ENCODE measurements at places on chromosomes 7 and 10.
A peak's percentile ranks its signal among the peaks of the same experiment; 100 is the strongest.

GRCh38 chr10:96585736-96586418 lies 935 bp downstream of the TM9SF3 start:
- peak; percentile 69 for DNase-seq

- no peak for DNase-seq
Observed at GRCh38 chr10:3861795-3862194, 76.8 kb upstream of the KLF6 start.

- DNase-seq = no peak
Observed at GRCh38 chr7:80875537-80876120, 43.2 kb downstream of the SEMA3C start.

DNA sequence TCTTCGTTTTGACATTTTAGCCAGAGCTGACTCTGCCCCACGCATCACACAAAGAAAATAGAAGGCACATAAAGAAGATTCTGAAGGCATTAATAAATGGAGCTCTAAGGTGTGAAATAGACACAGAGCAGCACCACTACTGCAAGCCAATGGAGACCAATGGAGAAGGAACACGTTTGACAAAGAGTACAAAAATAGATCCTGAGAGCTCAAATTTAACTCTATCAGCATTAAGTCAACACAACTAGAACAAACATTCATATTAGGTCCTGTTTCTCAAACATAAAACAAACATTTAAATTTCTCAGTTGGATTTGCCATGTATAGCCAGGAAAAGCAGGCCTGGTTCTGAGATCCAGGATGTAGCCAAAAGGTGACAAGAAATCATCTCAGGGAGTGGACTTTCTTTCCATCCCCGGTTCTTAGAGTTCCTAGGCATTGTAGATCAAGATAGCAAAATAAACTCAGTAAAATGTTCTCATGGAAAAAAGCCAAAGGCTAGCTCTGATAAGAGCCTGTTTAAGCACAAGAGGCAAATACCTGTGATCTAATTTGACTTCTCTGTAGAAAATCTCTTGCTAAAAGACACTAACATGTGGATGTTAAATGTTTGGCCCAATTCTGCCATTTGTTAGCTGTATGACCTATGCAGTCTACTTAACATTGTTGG lies 174.2 kb upstream of the VIPR2 start:
- no peak for DNase-seq

DNA sequence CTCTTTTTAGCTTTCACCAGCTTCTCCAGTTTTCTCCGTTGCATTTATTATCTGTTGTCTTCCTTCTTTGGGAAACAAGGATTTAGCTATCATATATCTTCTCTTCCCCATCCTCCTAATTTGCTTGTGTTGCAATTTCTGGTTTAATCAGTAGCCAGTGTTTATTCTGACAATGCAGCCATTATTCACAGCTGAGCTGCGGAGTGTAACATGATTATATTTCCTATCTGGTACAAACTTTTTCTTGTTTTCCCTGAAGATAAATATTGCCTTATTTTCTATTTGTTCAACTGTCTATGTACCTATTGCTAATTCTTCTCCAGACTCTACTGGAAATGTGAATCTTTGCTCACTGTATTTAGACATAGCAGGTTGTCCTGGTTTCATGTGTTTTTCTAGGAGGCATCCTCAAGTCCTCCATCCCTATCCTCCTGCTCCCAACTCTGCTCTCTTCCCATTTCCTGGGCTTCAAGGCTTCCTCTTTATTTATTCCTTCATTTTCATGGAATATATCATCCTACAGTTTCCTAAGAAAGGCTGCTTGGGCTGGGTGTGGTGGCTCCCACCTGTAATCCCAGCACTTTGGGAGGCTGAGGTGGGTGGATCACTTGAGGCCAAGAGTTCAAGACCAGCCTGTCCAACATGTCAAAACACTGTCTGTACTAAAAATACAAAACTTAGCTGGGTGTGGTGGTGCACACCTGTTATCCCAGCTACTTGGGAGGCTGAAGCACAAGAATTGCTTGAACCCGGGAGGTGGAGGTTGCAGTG lies 72.4 kb upstream of the KDM7A start:
- DNase-seq = no peak

DNA sequence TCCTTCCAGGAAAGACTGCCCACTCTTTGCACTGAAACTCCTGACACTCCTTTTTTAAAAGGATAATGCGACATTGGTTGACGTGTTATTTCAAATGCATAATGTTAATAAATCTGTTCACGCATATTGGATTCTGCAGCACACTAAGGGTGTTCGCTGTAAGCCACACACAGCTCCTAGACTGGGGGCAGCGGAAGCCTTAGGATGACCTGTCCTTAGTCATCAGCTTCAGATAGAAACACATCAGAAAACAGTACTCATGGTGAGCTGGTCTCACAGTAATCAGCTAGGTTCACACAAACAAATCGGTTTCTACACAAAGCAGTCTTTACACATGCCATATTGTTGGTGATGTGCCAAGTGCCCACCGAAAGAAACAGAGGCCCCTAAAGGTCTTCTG lies 4.3 kb downstream of the NPS start:
- no peak for DNase-seq

DNA sequence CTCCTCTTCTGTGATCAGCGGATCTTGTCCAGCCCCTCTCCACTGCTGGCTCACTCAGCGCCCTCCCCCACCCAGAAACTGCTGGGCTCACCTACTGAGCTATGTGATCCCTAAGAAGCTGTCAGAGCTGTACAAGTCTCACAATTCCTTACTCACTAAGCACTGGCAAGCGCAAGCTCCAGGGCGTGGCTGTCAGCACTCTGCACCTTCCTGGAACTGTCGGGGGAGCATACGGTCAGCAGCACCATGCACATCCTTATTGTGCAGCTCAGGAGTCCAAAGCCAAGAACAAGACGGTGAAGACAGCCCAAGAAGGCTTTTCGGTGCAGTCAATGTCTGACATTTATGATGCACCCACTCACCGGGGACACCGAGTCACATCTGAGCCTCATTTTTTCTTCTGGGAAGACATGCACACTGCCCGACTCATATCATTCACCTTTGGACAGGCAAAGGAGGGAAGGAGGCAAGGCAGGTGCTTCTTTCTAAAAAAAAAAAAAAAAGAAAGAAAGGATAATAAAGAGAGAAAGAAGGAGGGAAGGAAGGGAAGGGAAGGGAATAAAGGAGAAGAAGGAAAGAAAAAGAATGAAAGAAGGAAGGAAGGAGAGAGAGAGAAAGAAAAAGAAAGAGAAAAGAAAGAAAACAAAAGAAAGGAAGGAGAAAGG lies 56.3 kb downstream of the ASB13 start:
- DNase-seq = no peak

DNA sequence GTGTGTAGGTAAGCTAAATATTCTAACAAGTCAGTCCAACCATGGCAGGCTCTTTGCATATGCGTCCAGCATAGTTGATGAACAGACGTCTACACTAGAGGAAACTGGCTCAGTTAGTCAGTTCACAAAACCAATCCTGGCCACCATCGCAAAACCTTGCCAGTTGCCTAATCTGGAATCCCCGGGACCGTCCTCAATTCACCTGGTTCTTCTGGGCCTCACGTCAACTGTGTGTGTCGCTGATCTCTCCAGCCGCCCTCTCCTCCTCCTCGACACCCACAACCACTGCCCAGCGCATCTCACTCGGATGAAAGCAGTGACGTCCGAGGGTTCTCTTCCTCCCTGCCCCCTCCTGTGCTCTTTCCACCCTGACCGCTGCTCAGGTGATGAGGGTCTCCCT lies 217.8 kb upstream of the SH2B2 start:
- DNase-seq = no peak

GRCh38 chr7:34191771-34192479 lies 286.6 kb downstream of the BMPER start:
- DNase-seq = no peak

DNA sequence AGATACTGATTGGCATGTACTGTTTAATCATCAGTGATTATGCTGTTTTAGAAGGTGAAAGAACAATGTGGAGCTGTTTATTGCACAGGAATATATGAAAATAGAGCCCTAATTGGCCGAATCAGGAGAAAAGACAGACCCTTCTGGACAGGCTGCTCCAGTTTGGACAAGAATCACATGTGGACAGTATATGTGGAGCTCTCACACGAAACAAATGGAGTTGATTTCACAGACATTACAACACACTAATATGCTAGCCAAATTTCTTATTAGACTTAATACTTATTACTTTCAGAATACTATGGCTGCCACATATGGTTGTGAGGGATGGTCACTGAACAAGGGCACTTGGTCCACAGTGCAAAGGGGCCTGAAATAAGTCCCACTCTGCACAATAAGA lies 15.5 kb downstream of the TWIST1 start:
- no peak for DNase-seq

DNA sequence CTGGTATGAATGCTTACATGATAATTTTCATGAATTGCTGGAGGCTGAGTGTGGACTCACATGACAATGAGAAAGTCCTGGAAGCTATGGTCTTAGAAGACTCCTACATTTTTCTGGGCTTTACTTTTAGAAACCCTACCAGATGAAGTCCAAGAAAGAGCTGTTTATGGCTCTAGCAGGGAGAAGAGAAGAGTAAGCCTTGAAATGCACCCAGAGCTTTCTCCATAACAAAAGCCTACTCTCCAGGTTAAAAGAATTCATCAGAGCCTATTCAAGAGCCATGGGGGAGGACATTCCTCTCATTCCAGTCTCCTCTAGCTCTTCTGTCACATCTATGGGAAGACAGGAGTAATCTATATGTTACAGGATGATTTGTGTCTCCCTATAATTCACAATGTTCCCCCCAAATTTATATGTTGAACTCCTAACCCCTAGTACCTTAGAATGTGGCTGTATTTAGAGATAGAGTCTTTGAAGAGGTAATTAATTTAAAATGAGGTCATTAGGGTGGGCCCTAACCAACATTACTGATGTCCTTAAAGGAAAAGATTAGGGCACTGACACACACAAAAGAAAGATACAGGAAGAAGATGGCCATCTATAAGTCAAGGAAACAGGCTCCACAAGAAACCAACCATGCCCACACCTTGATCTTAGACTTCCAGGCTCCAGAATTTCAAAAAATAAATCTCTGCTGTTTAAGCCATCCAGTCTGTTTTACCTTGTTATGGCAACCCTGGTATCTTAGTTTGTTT lies 193.8 kb upstream of the PTER start:
- DNase-seq = no peak

GRCh38 chr10:73501651-73502050 lies 5.8 kb upstream of the PPP3CB start:
- no peak for DNase-seq

DNA sequence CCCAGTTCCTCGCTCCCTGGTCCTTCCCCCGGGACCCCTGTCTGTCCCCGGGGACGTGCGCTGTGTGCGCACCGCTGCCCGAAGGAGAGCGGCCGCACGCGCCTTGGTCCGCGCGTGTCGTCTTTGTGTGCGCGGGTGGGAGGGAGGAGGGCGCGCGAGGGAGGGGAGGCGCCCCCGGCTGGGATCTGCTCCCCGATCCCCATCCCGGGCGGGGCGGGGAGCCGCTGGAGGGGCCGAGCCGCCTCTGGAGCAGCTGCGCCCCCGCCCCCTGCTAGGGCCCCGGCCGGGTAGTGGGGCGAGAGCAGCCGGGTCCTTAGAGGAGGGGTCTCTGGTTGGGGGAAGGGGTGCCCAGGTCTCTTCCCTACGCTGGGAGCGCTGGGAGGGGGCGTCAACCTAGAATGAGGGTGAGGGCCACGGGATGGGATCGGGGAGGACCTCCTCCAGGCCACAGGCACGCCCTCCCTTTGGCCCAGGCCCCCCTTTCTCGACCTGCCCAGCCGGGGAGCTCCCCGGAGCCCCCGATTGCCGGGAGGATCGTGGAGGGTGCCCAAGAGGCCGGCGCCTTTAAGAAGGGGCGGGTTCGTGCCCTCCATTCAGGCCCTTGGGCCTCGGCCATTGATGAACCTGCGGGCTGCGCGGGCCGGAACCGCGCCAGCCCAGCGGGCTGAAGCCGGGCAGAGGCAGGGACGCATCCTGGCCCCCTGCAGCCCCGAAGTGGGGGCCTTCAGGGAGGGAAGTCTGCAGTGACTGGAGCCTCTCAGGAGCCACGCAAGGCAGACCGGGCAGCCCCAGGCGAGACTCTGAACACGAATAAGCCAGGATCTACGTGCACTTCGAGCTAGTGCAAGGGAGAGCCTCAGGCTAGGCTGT lies 678 bp downstream of the SH2B2 start:
- DNase-seq = no peak

GRCh38 chr10:131199646-131200045 lies 111.9 kb downstream of the TCERG1L start:
- DNase-seq = no peak

DNA sequence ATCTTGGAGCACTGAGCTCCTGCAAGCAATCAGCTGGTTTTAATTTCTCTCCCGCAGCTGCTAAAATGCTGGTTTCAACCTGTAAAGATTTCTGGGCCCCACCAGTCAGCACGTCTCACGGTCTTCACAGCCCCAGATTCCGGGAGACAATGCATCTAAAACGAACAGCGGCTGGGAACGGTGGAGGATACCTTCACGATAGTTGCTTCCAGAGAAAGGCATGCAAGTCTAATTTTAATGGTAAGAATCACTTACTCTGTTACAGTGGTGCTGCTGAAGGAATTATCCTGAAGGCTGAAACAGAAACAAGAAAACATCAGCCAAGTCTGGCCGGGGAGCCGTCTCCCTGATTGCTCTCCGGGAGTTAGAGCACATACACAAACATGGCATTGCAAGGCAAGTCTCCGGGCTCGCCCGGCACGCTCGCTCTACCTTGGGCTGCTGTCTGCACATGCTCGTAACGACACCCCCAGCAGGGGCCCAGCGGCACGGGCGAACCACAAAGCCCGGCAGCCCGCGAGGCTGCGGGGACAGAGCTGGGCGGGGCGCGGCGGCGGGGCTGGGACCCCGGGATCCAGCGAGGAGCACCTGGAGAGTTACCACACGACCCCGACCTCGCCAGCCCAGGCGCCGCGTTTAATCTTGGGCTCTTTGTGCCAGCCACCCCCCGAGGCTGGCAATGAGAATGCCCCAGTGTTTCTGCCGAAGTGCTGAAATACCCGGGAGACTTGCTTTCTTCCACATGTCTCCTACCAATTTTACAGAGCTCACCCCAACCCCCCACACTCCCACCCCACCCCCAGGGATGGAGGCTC lies at the start of gene FAM13C:
FAM13C (minus strand) TSS at position 406 of the 815 bp plus-strand sequence; CDS start at position 317, 89 bp downstream.
- no peak for DNase-seq

DNA sequence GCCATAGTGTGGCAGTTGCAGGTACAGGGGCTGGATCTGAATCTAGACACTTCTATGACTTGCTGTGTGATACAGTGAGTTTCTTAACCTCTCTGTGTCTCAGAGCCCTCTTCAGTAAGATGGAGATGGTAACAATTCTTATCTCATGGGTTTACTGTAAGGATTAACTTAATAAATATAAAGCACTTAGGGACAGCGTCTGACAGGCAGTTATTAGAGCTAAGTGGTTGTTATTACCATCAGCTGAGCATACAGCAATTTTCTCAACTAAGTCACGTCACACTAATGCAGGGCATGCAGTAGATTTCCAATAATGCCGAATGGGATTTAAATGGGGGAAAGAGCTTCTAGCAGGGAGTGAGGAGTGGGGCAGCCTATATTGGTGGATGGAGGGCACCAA lies 162.6 kb downstream of the SH2D4B start:
- DNase-seq = no peak

GRCh38 chr7:39622609-39623008 lies 763 bp upstream of the RALA start:
- no peak for DNase-seq

DNA sequence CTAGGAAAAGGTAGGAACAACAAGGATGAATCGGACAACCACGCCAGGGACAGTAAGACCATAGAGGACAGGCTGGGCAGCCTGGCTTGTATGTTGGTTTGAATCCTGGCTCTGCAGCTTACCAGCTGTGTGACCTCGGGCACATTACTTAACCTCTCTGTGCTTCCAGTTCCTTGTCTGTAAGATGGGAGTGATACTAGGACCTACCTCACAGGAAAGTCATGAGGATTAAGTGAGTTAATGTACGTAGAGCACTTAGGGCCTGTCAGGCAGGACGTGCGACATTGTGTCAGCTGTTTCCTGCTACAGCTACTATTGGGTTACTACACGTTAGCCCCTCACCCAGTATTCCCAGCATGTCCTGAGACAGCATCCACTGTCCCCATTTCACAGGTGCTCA lies 32.1 kb downstream of the PLAC9 start:
- no peak for DNase-seq

All from hematopoietic multipotent progenitor cell treated with erythropoietin and hydrocortisone succinate and interleukin-3 and kit ligand, for 8 days (in vitro differentiated cells).